Liver (tissue), 10 donors: ENCODE measurements at places on chromosomes 6 and 20. TPM values are rescaled to one million over a fixed set of nuclear protein-coding genes. Genes with fewer than 3 reads are reported as not detected.

- DNase-seq = no peak
These were observed at the start of gene RIMS1 for GRCh38 chr6:71886184-71887005. Gene RIMS1, plus strand, starts transcription at chr6:71886550. Its CDS starts 474 bp downstream, at chr6:71887024.

DNA sequence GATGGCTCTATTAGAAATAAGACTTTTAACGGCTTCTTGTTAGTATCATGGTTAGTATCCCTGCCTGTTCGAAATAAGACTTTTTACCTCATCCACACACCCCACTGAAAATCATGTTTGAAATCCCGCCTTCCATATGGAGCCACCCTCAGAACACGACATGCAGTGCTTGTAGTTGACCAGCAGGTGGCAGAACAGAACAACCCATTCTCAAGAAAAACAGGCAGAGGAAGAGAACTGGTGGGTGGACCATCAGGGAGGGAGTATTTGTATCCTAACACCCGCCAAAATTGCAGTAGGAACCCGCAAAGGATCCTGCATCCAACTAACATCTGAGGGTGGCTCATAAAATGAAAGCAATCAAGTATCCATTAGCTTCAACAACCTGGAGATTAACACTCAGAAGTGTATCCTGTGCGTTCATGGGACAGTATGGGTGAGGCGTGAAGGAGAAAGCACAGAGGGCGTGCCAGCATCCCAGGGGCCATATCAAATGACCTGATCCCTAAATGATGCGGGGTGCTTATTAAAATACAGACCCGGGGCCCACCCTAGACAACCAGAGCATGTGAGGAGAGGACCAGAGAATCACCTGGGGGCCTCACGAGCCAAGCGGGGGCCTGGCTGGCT, 89.6 kb upstream of the NHSL1 start:
- DNase-seq = peak; percentile 59

CTCFL gene
- total RNA-seq = 0.08 TPM

POU5F1 gene
- 3.2 TPM for total RNA-seq

DNA sequence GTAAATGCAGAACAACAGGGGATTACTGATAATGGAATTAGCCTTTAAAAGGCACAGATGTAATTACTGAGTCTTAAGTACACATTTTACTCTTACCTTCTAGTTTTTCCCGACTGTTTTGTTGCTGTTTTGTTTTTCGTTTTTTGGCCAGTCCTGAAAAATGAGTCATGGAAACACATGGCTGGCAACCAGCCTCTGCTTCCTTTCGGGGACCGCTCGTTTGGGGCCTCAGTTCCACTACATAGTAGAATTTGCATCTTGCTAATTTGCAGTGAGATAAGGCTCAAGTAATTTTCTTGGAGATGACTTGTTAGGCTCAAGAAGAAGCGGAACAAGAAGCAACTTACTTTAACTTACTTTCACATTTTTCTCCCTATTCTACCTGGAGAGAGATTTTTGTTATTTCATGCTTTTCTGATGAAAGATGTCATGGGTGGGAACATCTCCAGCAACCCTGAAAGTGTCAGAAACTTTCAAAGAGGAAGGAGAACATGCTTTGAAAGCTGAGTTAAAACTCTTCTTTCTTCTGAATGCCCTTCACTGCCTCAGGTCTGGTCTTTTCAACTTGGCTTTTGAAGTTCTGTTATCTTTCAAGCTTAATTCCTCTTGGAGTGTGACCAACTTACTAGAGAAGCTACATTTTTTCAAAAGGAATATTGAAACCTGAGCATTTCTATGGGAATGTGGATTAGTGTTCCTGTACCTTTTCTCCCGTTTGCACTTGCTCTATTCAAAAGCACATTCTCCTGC, 71.5 kb upstream of the HDAC2 start:
- DNase-seq = no peak

- DNase-seq = no peak
These were observed 654.8 kb downstream of the UTRN start for GRCh38 chr6:144939921-144940320.

GRCh38 chr6:14861491-14861943, 384.4 kb upstream of the JARID2 start:
- no peak for DNase-seq

GRCh38 chr6:27830212-27830599, 82.0 kb downstream of the OR2B2 start:
- DNase-seq = no peak

DNAH8 gene
- total RNA-seq = under 0.01 TPM

- no peak for DNase-seq
These were observed 11.3 kb downstream of the FAM217A start for GRCh38 chr6:4067673-4068072.
